ENCODE measurements at places on chromosomes 2 and 18.

DNA sequence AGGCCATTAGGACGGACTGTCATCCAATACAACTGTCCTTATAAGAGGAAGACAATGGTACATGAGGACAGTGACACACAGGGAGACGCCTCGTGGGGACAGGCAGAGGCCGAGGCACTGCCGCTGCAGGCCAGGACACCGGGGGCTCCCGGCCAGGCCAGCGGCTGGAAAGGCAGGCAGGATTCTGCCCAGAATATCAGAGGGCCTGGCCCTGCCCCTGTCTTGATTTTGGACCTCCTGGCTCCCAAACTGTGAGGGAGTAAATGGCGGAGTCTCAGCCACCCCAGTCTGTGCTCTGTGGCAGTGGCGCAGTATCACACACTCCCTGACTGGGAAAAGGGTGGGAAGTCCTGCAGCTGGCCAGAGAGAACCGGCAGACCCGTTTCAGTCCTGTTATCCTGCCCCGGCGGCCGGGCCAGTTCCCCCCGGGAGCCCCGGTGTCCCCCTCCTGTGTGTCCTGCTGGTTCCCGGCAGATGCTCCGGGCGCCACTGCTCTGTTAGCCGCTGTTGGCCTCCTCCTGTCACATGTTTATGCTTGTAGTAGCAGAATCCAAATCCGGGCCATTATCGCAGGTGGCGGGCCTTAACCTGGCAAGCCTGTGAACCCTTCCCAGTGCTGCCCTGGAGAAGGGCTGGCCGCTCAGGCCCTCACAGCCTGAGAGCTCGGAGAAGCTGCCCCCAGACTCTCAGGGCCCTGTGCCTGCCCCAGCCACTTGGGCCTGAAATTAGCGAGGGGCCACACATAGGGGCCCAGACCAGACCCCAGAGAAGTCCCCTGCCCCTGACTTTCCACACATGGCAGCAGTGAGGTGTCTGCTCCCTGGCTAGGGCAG is 31.4 kb upstream of the TAF1B start:
- DNase-seq = no peak

DNA sequence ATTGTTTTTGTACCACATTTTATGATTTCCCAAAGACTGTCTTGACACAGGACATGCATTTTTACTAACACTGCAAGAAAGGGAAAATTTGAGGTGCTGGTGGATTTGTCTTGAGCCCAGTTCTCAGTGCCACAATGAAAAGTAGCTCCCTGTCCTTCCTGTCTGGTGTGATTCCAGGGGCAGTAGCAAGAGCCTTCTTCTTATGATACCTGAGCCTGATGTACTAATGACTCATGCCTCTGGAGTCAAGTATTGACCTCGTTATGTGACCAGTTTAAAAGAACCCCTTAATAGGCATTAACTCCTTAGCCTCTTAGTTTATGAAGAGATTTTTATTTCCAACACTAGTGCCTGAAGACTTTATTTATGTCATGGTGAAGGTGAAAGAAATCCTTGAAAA is 728.6 kb downstream of the SLC4A3 start:
- DNase-seq = no peak

DNA sequence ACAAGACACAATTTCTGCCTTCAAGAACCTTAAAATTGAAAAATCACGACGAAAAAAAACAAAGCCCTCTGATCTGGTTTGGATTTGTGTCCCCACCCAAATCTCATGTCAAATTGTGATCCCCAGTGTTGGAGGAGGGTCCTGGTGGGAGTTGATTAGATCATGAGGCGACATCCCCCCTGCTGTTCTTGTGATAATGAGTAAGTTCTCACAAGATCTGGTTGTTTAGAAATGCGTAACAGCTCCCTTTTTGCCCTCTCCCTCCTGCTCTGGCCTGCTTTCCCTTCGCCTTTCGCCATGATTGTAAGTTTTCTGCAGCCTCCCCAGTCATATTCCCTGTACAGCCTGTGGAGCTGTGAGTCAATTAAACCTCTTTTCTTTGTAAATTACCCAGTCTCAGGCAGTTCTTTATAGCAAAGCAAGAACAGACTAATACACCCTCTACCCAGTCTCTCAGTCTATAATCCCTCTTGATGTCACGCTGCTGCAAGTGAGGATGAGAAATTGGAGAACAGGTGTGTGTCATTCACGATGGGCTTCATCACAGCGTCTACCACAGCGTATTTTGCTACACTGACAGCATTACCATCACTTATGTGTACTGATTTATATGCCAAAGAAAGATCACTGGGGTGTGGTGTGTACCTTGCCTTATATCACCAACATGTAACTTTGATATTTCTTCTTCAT is 330.7 kb downstream of the MTX2 start:
- no peak for DNase-seq

DNA sequence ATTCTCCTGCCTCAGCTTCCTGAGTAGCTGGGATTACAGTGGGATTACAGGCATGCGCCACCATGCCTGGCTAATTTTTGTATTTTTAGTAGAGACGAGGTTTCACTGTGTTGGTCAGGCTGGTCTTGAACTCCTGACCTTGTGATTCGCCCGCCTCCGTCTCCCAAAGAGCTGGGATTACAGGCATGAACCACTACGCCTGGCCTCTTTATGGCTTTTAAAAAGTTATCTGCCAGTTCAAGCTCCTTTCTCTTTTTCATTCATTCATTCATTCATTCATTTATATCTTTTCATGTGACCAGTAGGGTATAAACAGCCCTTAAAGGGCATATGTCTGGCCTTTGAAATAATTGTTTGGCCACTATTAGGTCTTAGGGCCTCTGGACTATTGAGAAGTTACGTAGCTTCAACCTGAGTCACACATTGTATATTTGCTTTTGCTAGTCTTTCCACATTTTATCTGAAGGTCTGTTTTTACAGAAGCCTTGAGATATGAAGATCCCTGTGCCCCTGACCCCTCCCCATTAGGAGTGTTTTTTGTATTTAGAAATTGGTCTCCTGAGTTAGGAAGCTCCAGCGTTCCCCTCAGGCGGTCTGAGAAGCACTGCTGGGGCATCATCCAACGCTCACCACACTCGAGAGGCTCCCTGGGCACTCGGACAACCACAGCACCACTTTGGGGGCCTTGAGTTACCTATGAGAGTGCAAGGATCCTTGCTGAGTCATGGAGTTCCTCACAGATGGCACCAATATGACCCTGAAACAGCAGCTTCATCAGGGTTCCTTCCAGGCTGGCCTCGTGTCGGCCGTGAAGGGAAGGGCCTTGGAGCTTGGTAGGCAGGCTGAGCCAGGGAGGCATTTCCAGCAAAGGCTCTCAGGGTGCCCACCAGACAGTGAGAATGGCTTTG is 21.8 kb downstream of the FZD5 start:
- no peak for DNase-seq

GRCh38 chr2:69214898-69215297 is 172.1 kb downstream of the GFPT1 start:
- DNase-seq = peak; percentile 48

All from brain microvascular endothelial cell (primary cell).